Keratinocyte (primary cell): ENCODE measurements at places on chromosomes 12 and 14. TPM values are rescaled to one million over a fixed set of nuclear protein-coding genes. Genes with fewer than 3 reads are reported as not detected.
A peak's percentile ranks its signal among the peaks of the same experiment; 100 is the strongest.

DNA sequence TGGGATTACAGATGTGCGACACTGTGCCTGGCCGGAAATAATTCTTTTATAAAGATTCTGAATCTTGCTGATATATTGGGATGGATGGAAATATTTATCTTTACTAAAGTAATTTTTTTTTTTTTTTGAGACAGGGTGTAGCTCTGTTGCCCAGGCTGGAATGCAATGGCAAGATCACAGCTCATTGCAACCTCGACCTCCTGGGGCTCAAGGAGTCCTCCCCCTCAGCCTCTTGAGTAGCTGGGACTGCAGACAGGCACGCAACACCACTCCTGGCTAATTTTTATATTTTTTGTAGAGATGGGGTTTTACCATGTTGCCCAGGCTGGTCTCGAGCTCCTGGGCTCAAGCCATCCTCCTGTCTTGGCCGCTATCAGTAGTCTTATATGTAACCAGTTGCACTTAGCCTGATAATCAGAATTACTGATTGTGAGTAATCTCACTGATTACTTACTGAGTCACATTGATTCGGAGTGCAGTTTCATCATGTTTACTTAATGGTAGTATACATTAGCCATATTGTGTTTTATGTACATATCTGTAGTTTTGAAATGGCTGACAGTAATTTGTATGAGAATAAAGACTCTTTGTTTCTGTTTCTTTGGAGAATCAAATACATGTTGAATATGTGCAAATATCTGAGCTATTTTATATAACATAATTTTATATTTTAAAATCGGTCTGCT is 50.4 kb upstream of the LRTM2 start:
- peaks cover 2% of the 10 kb centered on the region for H3K4me1 ChIP-seq
- no peaks in the 10 kb centered on the region for H3K27me3 ChIP-seq
- no peak overlapping the region for H3K4me3 ChIP-seq

- DNase-seq: no peak
- no peaks in the 10 kb centered on the region for H3K27me3 ChIP-seq
- H3K4me1 ChIP-seq: no peaks in the 10 kb centered on the region
- no peak overlapping the region for H3K4me3 ChIP-seq
- no peak overlapping the region for H3K27ac ChIP-seq
- H3K36me3 ChIP-seq: no peaks in the 10 kb centered on the region
These were observed 80.5 kb upstream of the RPH3A start for GRCh38 chr12:112711026-112711425.

DNA sequence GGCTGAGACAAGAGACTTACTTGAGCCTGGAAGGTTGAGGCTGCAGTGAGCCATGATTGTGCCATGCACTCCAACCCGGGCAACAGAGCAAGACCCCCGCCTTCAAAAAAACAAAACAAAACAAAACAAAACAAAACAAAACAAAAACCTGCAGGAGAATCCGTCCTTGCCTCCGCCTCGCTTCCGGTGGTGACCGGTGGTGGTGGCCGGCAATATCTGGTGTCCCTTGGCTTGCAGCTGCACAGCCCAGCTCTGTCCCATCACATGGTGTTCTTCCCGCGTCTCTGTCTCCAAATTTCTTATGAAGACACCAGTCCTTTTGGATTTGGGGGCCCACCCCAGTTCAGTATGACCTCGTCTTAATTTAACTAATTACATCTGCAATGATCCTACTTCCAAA is 10.0 kb downstream of the SMIM41 start:
- no peak overlapping the region for H3K4me3 ChIP-seq
- H3K4me1 ChIP-seq: no peaks in the 10 kb centered on the region
- no peak overlapping the region for H3K27ac ChIP-seq
- H3K27me3 ChIP-seq: peaks cover 60% of the 10 kb centered on the region

DNA sequence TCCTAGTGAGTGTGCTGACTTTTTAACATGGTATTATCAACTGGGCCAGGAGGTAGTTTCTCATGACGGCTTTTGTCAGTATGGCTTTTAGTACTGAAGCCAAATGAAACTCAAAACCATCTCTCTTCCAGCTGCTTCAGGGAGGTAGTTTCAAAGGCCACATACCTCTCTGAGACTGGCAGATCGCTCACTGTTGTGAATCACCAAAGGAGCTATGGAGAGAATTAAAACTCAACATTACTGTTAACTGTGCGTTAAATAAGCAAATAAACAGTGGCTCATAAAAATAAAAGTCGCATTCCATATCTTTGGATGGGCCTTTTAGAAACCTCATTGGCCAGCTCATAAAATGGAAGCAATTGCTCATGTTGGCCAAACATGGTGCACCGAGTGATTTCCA is 141.1 kb downstream of the HMGA2 start:
- no peaks in the 10 kb centered on the region for H3K4me1 ChIP-seq
- peaks cover 8% of the 10 kb centered on the region for H3K36me3 ChIP-seq
- DNase-seq: no peak
- no peak overlapping the region for H3K27ac ChIP-seq
- H3K4me3 ChIP-seq: no peak overlapping the region

DNA sequence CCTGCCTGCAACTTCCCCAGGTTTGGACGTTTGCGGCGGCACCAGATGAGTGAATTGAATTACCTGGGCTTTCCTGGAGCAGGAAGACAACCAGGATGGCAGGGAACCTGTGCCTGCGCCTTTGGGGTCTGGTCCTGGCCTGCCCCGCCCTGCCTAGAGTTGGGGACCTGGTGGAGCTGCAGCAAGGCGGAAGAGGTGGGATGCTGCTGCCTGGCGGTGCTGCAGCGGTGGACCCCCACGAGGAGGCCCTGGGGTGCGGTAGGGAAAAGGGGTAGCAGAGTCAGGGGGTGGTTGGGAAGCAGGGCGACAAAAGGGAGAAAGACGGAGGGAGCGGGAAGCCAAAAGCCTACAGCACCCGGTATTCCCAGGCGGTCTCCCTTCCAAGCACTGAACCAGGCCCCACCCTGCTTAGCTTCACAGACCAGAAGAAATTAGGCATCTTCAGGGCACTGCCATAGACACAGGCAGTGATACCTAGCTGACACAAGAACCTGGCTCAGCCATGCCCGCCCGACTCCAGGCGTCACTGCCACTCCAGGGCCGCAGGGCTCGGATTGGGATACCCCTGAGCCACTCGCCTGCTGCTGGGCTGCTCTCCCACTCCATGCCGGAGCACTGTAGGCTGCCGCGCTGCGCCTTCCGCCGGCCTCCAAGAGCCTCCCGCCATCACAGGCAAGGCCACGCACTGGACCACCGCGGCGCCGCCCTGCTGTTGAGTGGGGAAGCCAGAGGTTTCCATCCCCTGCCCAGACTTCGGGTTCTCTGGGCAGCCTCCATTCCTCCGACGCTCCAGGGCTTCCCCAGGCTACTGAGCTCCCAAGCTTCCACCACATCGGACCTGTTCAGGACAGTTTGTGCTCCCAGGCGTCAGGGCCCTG is 155.2 kb upstream of the ALG10B start:
- no peak overlapping the region for H3K27ac ChIP-seq
- DNase-seq: no peak
- H3K27me3 ChIP-seq: no peaks in the 10 kb centered on the region

- H3K4me1 ChIP-seq: peaks cover 18% of the 10 kb centered on the region
- no peaks in the 10 kb centered on the region for H3K27me3 ChIP-seq
- H3K27ac ChIP-seq: peak overlapping the region; percentile 93
These were observed 691.4 kb upstream of the TBX3 start for GRCh38 chr12:115375186-115375991.

- H3K27ac ChIP-seq: no peak overlapping the region
- DNase-seq: no peak
- H3K27me3 ChIP-seq: no peaks in the 10 kb centered on the region
- H3K4me3 ChIP-seq: no peak overlapping the region
- peaks cover 12% of the 10 kb centered on the region for H3K4me1 ChIP-seq
These were observed 133.1 kb upstream of the NUDT4 start for GRCh38 chr12:93244514-93245077.

KLRC1 gene
- 0.07 TPM in 1 of 3 replicates, not detected in the others for polyA plus RNA-seq

MGP gene
- 0.24 to 0.33 TPM (median 0.31 TPM) in 3 replicates for polyA plus RNA-seq
